ENCODE measurements at places on chromosomes 13 and 19. TPM values are rescaled to one million over a fixed set of nuclear protein-coding genes. Genes with fewer than 3 reads are reported as not detected.

Gene WDR88
- total RNA-seq = not detected

DNA sequence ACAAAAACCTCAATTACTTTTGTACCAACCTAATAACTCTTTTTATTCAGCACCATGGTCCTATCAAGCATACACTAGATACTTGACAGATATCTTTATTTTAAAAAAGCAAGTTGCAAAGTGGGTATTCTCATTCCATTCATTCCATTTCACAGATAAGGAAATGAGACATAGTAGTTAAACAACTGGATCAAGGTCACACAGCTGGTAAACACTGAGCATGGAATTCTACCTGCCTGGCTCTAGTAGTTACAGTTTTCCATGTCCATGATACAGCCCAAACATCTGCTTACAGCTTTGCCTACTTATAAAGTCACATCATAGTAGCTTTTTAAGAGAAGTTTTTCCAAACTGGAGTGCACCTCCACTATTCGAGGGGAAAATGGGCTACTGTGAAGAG is 57.1 kb upstream of the SERTM1 start:
- no peak overlapping the region for H3K27ac ChIP-seq
- no peak overlapping the region for H3K4me3 ChIP-seq
- no peak for DNase-seq
- no peaks in the 10 kb centered on the region for H3K36me3 ChIP-seq

DNA sequence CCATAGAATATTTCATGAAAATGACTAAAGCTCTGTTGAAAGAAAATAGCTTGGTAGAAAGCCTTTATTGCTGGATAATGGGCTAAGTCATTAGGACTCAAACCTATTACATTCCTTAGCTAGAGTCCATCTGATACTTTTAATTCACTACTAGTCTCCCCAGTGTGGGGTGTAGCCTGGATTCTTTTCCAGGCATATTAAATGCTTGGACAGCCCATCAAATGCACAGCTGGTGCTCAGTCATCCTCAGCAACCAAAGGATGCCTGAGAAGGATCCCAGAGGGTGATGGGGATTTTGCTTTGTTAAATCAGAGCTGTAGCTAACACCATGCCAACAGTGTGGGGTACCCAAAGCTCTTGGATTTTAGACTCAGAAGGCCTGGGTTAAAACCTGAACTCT is 153.5 kb downstream of the DLEU7 start:
- H3K36me3 ChIP-seq = no peaks in the 10 kb centered on the region
- H3K4me3 ChIP-seq = no peak overlapping the region
- peaks cover 59% of the 10 kb centered on the region for H3K4me1 ChIP-seq
- no peaks in the 10 kb centered on the region for H3K27me3 ChIP-seq

DNA sequence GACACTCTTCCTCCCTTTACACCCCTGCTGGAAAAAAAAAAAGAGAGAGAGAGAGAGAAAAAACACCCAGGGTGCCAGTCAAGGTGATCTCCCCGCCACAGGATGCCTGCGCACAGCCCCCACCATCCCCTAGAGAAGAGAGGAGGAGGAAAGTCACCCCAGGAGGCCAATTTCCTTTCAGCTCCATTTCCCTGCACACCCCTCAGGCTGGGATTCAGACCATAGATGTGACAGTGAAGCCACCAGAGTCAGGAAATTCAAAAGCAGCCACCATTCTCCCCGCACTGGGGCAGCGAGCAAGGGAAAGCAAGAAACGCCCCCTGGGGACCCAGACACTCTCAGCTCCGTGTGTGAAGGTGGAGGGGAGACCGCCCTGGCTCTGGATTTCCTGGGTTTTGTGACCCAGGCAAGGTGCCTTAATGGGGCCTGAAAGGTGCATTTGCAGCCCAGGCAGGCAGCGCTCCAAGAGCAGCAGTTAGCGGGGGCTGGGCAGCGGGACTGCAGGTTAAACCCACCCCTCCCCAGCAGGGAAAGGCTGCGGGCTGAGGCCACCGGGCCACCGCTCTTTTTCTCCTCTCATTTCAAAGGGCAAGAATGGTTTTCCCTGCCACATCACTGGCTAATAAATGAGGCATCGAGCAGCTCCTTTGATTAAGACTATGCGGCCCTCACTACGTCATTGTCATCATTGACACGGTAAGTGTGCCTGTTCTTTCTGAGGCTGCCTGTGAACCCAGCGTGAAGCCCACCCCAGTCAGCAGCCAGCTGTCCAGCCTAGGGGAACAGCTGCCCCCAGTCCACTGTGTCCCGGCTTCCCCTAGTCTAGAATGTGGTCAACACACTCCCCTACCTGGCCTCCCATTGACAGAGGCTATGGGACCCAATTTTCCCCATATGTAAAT is 83.8 kb upstream of the TM9SF2 start:
- H3K27me3 ChIP-seq = no peaks in the 10 kb centered on the region
- H3K27ac ChIP-seq = no peak overlapping the region
- no peak for DNase-seq
- no peaks in the 10 kb centered on the region for H3K36me3 ChIP-seq
- H3K4me1 ChIP-seq = peaks cover 31% of the 10 kb centered on the region

DNA sequence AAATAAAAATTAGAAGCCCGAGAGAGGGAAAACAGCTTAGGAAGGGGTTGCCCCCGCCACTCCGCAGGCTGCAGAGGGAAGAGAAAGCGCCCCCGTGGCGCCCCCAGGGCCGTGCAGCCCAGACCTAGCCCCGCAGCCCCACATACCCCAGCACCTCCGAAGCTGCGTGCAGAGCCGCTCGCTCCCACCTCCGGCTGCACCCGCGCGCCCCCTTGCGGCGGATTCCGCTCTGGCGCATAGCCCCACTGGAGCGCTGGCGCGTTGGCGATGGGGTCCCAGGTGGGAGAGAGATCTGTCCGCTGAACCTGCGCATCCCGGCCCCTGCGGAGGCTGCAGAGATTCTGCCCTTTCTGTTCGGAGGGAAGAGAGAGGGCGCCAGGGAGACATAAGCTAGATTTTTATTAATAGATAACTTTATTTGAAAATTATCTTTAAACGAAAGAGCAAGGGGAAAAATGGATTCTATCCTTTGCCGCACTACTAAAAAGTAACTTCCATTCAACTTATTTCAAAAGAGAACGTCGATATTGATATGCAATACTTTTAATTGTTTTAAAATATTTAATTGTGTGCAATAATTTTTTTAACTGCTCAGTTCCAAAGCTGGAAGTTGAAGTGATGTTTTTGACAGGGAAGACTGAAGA is 11.7 kb upstream of the CLN5 start:
- peaks cover 40% of the 10 kb centered on the region for H3K27me3 ChIP-seq
- H3K36me3 ChIP-seq = no peaks in the 10 kb centered on the region
- H3K4me3 ChIP-seq = peak overlapping the region; percentile 42
- DNase-seq = peak; percentile 87
- H3K4me1 ChIP-seq = peaks cover 8% of the 10 kb centered on the region
